ENCODE measurements at places on chromosomes 16 and 17. TPM values are rescaled to one million over a fixed set of nuclear protein-coding genes. Genes with fewer than 3 reads are reported as not detected.

DNA sequence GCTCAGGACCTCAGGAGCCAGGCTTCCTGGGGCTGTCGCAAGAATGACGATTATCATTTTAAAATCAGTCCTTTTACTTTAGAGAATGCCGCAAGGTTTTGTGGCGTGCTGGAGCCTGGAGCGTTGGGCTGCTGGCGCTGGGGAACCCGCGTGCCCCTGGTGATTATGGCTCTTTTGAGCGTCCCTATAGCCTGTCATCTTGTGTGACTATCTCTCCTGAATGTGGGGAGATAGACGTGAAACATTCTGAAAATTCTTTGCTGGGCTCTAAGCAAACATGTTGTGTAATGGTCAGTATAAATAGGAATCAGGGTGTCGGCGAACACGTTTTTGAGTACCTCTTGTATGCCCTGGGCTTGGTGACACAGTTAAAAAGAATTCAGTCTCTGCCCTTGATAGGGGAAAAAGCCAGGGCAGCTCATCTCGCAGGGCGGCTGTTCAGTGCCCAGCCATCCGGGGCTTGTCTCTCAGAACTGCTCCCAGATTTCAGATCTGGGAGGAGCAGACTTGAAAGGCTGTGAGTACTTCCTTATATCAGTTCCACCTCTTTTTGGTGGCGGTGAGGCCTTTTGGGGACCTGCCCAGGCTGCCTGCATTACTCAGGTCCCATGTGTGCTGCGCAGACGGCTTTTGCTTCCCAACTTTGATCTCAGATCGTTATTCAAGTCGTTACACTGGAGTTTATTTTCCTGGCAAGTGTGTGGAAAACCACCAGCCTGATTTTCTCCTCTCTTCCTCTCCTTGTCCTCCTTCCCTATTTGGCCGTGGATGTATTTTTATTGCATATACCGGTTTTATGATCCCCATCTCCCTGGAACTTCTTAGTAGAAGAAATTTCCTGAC is 973 bp downstream of the SLC7A6 start:
- peak overlapping the region; percentile 98 for H3K27ac ChIP-seq
- no peaks in the 10 kb centered on the region for H3K36me3 ChIP-seq
- peaks cover 4% of the 10 kb centered on the region for H3K4me1 ChIP-seq

DNA sequence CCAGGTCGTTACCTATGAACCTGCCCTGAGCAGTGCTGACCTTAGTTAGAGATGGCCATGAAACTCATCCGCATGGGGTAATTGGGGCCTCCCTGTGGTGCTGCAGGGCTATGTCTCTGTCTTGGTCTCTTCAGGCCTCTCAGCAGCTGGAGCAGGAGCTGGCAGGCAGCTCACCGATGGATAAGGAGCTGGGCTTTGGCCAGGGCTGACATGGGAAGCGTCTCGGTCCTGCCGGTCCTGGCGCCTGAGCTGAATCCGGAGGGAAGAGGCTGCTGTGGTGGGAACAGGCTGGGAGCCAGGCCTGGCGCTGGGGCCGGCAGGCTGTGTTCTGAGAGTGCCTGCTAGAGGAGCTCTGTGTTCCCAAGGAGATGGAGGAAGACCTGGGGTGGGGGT is 10.1 kb downstream of the IL32 start:
- H3K36me3 ChIP-seq: no peaks in the 10 kb centered on the region
- H3K4me3 ChIP-seq: no peak overlapping the region
- H3K27ac ChIP-seq: peak overlapping the region; percentile 80
- H3K27me3 ChIP-seq: no peaks in the 10 kb centered on the region
- peaks cover 42% of the 10 kb centered on the region for H3K4me1 ChIP-seq
- no peak for DNase-seq

- H3K36me3 ChIP-seq: no peaks in the 10 kb centered on the region
- H3K4me1 ChIP-seq: no peaks in the 10 kb centered on the region
- H3K4me3 ChIP-seq: no peak overlapping the region
- H3K27ac ChIP-seq: no peak overlapping the region
- no peaks in the 10 kb centered on the region for H3K27me3 ChIP-seq
- no peak for DNase-seq
Measured at GRCh38 chr17:36687736-36688135, 86.4 kb downstream of the MRM1 start.

- no peak overlapping the region for H3K4me3 ChIP-seq
- no peak for DNase-seq
- no peak overlapping the region for H3K27ac ChIP-seq
- H3K27me3 ChIP-seq: no peaks in the 10 kb centered on the region
- no peaks in the 10 kb centered on the region for H3K4me1 ChIP-seq
- no peaks in the 10 kb centered on the region for H3K36me3 ChIP-seq
Measured at GRCh38 chr17:30554839-30555751, 77.9 kb downstream of the GOSR1 start.

- peaks cover 80% of the 10 kb centered on the region for H3K4me1 ChIP-seq
Measured at GRCh38 chr17:2084766-2085647, 30.1 kb downstream of the HIC1 start.

DNA sequence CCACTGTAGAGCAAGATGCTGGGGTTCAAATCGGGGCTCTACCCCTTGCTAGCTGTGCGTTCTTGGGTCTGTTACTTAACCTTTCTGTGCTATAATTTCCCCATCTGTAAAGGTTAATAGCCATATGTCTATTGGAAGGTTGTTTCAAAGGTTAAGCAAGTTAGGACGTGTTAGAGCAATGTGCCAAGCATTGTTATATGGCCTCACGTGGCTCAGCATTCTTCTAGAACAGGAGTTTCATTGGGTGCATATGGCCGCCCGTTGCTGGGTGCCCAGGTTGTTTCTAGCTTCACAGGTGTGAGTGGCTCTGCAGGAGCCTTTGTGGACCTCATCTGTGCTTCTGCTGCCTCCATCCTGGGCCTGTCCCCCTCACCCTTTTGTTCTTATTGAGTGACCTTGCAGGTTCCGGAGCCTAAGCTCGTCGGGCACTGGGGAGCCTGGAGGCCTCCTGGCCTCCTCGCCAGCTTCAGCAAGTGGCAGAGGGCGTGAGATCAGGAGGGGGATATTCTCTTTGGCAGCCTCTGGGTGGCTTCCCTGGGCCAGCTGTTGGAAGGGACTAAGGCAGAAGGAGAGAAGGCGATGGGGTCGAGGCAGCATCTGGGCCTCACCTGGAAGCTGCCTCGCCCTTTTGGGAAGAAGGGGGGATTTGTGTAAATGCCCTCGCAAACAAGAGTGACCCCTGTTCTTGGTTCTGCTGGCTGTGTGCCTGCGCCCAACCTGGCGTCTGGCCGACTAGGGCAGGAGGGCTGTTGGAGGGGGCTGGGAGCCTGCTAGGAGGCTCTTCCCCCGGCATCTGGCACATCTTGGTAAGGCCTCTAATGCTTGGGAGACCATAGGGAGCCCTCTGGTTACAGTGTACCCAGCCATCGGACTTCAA is 80.2 kb upstream of the CIBAR2 start:
- H3K4me1 ChIP-seq: no peaks in the 10 kb centered on the region
- no peak for DNase-seq
- peak overlapping the region; percentile 46 for H3K27ac ChIP-seq
- H3K27me3 ChIP-seq: no peaks in the 10 kb centered on the region
- no peaks in the 10 kb centered on the region for H3K36me3 ChIP-seq

- H3K4me3 ChIP-seq: no peak overlapping the region
- peaks cover 8% of the 10 kb centered on the region for H3K4me1 ChIP-seq
- no peaks in the 10 kb centered on the region for H3K36me3 ChIP-seq
- H3K27ac ChIP-seq: no peak overlapping the region
Measured at GRCh38 chr16:583815-584591, 5.9 kb upstream of the RAB40C start.

DNA sequence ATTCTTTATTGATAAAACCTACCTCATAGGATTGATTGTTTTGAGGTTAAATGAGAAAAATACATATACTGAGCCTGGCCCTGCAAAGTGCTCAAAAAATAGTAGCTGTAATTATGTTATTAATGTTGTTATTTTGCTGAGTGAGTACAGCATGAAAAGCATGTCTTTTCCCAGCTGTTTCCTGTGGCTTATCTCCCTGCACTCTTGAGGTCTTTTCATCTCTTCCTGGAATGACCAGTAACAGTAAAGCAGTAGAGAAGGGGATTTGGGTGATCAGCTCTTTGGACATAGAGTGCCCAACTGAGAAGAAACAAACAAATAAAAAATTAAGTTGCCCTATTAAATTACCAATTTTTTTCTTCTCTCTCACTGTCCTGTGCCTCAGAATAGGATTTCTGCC is 53.7 kb downstream of the NFAT5 start:
- no peaks in the 10 kb centered on the region for H3K4me1 ChIP-seq
- no peak overlapping the region for H3K27ac ChIP-seq
- no peaks in the 10 kb centered on the region for H3K36me3 ChIP-seq
- no peak overlapping the region for H3K4me3 ChIP-seq
- no peak for DNase-seq
- H3K27me3 ChIP-seq: no peaks in the 10 kb centered on the region

DNA sequence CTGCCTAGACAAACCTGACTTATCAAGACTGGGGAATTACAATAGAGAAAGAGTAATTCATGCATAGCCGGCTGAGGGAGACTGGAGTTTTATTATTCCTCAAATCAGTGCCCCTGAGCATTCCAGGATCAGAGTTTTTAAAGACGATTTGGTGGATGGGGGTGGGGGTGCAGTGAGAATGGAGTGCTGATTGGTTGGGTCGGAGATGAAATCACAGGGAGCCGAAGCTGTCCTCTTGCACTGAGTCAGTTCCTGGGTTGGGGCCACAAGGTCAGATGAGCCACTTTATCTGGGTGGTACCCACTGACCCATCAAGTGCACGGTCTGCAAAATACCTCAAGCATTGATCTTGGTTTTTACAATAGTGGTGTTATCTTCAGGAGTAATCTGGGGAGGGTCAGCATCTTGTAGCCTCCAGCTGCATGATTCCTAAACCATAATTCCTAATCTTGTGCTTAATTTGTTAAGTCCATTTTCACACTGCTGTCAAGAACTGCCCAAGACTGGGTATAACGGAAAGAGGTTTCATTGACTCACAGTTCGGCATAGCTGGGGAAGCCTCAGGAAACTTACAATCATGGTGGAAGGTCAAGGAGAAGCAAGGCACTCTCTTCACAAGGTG is 69.6 kb downstream of the MARF1 start:
- DNase-seq: no peak
- no peak overlapping the region for H3K4me3 ChIP-seq
- H3K27me3 ChIP-seq: no peaks in the 10 kb centered on the region
- no peaks in the 10 kb centered on the region for H3K36me3 ChIP-seq
- no peaks in the 10 kb centered on the region for H3K4me1 ChIP-seq

GRCh38 chr17:3762922-3763776 is 37.8 kb downstream of the ITGAE start:
- H3K4me1 ChIP-seq: no peaks in the 10 kb centered on the region
- H3K36me3 ChIP-seq: no peaks in the 10 kb centered on the region
- peak overlapping the region; percentile 77 for H3K27ac ChIP-seq
- no peaks in the 10 kb centered on the region for H3K27me3 ChIP-seq
- H3K4me3 ChIP-seq: peak overlapping the region; percentile 4
- no peak for DNase-seq

DNA sequence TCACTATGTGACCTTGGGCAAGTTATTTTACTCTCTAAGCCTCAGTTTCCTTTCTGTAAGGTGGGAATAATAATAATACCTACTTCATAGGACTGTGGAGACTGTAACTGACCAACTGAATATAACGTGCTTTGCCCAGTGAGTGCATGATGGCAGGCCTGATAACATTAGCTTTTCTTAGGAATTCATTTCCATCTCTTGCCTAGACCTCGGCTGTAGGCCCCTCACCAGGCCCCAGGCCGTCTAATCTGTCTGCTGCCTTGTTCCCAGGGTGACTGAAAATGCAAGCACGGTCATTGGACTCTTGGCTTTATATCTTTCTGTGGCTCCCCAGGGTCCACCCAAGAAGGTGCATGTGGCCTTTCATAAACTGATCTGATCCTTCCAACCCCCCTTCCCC is 6.7 kb upstream of the UBE2O start:
- H3K4me3 ChIP-seq: no peak overlapping the region
- no peak overlapping the region for H3K27ac ChIP-seq
- H3K36me3 ChIP-seq: no peaks in the 10 kb centered on the region

- DNase-seq: no peak
- H3K4me3 ChIP-seq: no peak overlapping the region
- no peaks in the 10 kb centered on the region for H3K27me3 ChIP-seq
- no peaks in the 10 kb centered on the region for H3K36me3 ChIP-seq
Measured at GRCh38 chr16:27890006-27890405, 173.5 kb downstream of the GSG1L start.

- H3K36me3 ChIP-seq: no peaks in the 10 kb centered on the region
- peaks cover 11% of the 10 kb centered on the region for H3K4me1 ChIP-seq
- peak overlapping the region; percentile 79 for H3K27ac ChIP-seq
- no peak overlapping the region for H3K4me3 ChIP-seq
- peak; percentile 66 for DNase-seq
Measured at GRCh38 chr16:15829460-15829859, 27.4 kb downstream of the MYH11 start.

- H3K4me1 ChIP-seq: no peaks in the 10 kb centered on the region
- DNase-seq: no peak
- H3K27ac ChIP-seq: no peak overlapping the region
- H3K36me3 ChIP-seq: no peaks in the 10 kb centered on the region
- H3K27me3 ChIP-seq: no peaks in the 10 kb centered on the region
- H3K4me3 ChIP-seq: no peak overlapping the region
Measured at GRCh38 chr17:6462692-6463091, 18.4 kb downstream of the PIMREG start.

- no peaks in the 10 kb centered on the region for H3K36me3 ChIP-seq
- no peaks in the 10 kb centered on the region for H3K4me1 ChIP-seq
- no peak for DNase-seq
- no peaks in the 10 kb centered on the region for H3K27me3 ChIP-seq
Measured at GRCh38 chr16:59067205-59067604, 333.1 kb upstream of the GOT2 start.

GRCh38 chr17:36019423-36019822 is 1.7 kb upstream of the CCL23 start:
- no peaks in the 10 kb centered on the region for H3K27me3 ChIP-seq
- no peak for DNase-seq
- no peaks in the 10 kb centered on the region for H3K4me1 ChIP-seq
- H3K4me3 ChIP-seq: no peak overlapping the region

GRCh38 chr16:20901436-20902112 is 1.0 kb downstream of the LYRM1 start:
- H3K4me3 ChIP-seq: peak overlapping the region; percentile 92
- H3K27me3 ChIP-seq: no peaks in the 10 kb centered on the region
- no peaks in the 10 kb centered on the region for H3K36me3 ChIP-seq
- DNase-seq: peak; percentile 63
- H3K4me1 ChIP-seq: no peaks in the 10 kb centered on the region

- H3K27me3 ChIP-seq: no peaks in the 10 kb centered on the region
- peak overlapping the region; percentile 90 for H3K4me3 ChIP-seq
- no peaks in the 10 kb centered on the region for H3K4me1 ChIP-seq
- H3K36me3 ChIP-seq: peaks cover 9% of the 10 kb centered on the region
- DNase-seq: no peak
- H3K27ac ChIP-seq: no peak overlapping the region
Measured at GRCh38 chr17:5467416-5467815, 1.4 kb downstream of the DHX33 start.

GRCh38 chr17:68222606-68223005 is 25.2 kb upstream of the AMZ2 start:
- H3K27ac ChIP-seq: no peak overlapping the region
- no peak overlapping the region for H3K4me3 ChIP-seq
- H3K27me3 ChIP-seq: no peaks in the 10 kb centered on the region
- no peaks in the 10 kb centered on the region for H3K4me1 ChIP-seq
- DNase-seq: no peak
- no peaks in the 10 kb centered on the region for H3K36me3 ChIP-seq

CCL22 gene
- not detected for total RNA-seq

COQ9 gene
- 109 TPM for total RNA-seq

TEKT5 gene
- 2.0 TPM for total RNA-seq

G6PC1 gene
- total RNA-seq: 50.8 TPM

CD300LB gene
- total RNA-seq: not detected

SMTNL2 gene
- not detected for total RNA-seq

C17orf100 gene
- total RNA-seq: 16.5 TPM

NPIPB2 gene
- 10.7 TPM for total RNA-seq

OVCA2 gene
- 41.7 TPM for total RNA-seq

Data from Peyer's patch (tissue), 4 donors.